ENCODE measurements at places on chromosomes 6 and 20.

DNA sequence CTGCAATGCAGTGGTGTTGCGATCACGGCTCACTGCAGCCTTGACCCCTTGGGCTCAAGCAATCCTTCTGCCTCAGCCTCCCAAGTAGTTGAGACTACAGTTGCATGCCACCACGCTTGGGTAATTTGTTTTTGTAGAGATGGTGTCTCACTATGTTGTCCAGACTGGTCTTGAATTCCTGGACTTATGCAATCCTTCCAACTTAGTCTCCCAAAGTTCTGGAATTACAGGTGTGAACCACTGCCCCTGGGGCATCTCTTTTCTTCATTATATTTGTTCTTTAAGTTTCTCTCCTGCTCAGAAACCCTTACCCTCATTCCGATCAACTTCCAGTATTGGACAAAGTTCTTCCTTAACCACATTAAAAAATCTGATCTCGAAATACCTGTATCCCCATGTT is 44.7 kb upstream of the DEK start:
- no peak for DNase-seq

GRCh38 chr20:47700327-47700726 is 85.0 kb downstream of the SULF2 start:
- no peak for DNase-seq

DNA sequence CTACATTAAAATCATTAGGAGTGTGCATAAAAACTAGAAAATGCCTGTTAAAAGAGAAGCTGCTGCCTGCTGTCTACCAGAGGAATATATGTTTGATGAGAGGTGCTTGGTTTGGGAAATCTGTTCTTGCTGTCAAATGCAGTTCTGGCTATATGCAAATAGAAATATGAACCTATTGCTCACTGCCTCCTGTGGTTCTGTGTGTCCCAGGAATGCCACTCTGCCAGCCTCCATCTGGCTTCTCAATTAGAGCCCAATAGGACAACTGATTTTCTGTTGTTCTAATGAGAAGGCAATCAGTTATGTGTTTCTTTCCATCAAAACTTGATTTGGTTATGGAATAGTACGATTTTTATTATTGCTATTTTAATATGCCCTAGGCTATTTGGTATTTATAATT is 759.7 kb downstream of the HDGFL1 start:
- DNase-seq, result no peak

DNA sequence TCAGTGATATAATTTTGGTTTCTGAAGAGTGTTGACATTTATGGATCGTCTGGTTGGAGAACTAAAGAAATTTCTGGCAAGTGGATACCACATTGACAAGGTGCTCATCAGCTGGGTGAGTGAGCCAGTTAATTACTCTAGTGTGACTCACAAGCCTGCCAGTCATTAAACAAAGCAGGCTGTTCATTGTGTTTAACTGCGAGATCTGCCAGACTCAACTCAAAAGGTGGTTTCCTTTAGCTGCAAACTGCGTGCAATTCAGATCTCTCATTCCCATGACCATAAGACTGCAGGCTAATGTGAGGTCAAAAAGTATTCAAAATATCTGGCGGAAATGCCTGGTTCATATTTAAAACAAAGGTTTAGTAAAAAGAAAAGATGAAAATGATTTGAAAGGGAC is 32.5 kb upstream of the IYD start:
- no peak for DNase-seq

DNA sequence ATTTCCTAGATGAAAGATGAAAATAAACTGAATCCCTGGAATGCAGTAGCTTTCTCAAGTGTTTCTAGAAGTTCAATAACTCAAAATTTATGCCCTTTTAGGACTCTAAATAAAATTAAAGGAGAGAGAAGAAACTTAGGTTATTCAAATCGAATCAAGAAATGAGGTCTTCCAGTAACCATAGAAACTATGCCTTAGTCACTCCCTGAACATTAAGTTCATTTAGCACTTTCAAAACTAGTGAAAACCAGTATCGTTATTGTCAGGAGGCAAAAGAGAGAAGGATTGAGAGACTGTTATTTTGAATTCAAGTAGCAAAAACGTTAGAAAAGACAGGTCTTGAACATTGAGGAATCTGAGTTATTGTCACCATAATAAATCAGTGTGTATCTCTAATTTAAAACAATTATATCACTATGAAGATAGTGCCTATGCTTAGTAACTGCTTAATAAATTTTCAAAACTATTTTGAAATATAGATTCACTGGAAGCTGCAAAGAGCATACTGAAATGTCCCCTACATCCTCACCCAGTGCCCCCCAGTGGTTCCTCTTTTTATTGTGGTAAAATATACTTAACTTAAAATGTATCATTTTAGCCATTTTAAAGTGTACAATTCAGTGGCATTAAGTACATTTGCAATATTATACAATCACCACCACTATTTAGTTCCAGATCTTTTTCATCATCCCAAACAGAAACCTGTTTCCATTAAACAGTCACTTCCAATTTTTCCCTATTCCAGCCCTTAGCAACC is 4.6 kb downstream of the RPP21 start:
- DNase-seq, result no peak

DNA sequence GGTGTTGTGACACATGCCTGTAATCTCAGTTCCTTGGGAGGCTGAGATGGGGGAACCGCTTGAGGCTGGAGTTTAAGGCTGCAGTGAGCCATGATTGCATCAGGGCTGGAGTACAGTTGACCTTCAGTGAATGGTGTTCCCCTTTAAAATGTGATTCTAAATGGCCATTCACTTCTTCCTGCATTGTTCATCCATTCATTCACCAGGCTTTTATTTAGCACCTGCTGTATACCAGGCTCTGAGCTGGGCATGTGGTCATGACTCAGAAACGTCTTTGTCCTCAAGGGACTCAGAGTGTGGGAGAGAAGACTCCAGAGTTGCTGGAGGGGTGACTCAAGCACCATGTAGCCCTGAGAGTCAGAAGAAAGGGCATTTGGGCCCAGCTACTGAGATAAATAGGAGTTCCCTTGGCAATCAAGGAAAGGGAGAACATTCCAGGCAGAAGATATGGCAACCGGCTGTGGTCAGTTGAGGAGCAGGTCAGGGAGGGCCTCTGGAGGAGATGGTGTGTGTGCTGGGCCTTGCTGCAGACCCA is 101.1 kb downstream of the DLGAP4 start:
- no peak for DNase-seq

GRCh38 chr6:105363100-105363754 is 39.7 kb downstream of the PREP start:
- no peak for DNase-seq

- no peak for DNase-seq
These were observed 74.4 kb downstream of the ELOVL4 start for GRCh38 chr6:79872986-79873385.

DNA sequence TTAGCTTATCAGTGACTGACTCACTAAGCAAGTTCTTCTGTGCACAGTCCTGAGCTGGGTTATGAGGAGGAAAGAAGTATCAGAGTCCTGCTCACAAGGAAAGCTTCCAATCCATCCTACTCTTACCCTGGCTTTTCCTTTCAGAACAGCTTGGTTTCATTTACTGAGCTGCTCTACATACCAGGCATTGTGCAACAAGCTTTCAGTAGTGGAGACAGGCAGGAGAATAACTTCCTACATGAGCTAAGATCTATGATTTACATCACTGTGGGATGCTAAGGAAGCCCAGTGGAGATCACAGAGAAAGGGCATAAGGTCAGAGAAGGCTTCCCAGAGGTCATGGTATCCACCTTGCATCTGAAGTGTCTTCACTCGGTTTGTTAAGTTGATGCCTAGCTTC is 144.5 kb downstream of the MAP3K7 start:
- no peak for DNase-seq

- DNase-seq, result no peak
These were observed 376.2 kb downstream of the BTBD3 start for GRCh38 chr20:12293900-12294299.
